ENCODE measurements at places on chromosomes 16 and 17.

GRCh38 chr17:40298726-40299125 is 10.3 kb upstream of the RARA start:
- DNase-seq = no peak

DNA sequence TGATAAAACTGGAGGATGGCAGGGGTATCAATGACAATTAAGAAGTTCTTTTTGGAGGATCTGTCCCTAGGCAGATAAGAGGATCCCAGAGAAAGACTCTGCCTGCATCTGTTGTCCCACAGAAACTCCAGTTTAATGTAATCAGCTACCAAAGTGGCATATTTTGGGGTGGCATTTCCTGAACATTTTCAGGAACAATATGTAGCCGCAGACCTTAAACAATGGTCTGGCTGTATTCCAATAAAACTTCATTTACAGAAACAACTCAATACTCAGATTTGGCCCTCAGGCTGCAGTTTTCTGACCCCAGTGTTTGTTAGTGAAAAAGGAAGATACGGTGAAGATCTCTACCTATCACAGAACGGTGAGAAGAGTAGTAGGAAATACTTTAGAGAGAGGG is 46.1 kb downstream of the KCNJ16 start:
- DNase-seq = no peak

GRCh38 chr16:66798161-66798560 is 3.2 kb downstream of the TERB1 start:
- DNase-seq = no peak

DNA sequence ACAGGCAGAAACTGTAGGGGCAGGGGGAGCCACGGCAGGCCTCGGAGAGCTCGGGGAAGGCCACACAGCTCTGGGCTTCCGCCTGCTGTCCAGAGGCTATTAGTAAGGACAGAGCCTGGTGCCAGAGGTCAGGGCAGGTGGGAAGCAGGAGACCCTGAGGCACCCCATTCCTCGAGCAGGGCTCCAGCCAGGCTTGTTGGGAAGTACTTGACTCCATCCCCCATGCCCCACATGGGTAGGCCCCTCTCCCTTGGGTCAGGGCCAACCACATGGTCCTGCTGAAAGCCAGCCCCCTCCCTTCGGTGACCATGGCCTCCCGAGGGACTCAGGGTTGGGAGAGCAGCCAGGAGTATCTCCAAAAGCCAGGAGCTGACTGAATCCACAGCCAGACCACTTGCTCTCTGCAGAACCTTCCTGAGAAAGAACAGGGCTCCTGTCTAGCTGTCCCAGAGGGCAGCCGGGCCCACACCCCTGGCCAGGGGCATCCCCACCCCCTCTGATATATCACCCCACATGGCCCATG is 17.4 kb upstream of the MPRIP start:
- no peak for DNase-seq

- DNase-seq = no peak
Measured at GRCh38 chr16:46613352-46613751, 7.8 kb downstream of the SHCBP1 start.

- peak; percentile 23 for DNase-seq
Measured at GRCh38 chr17:16516594-16517051, 24.6 kb upstream of the LRRC75A start.

DNA sequence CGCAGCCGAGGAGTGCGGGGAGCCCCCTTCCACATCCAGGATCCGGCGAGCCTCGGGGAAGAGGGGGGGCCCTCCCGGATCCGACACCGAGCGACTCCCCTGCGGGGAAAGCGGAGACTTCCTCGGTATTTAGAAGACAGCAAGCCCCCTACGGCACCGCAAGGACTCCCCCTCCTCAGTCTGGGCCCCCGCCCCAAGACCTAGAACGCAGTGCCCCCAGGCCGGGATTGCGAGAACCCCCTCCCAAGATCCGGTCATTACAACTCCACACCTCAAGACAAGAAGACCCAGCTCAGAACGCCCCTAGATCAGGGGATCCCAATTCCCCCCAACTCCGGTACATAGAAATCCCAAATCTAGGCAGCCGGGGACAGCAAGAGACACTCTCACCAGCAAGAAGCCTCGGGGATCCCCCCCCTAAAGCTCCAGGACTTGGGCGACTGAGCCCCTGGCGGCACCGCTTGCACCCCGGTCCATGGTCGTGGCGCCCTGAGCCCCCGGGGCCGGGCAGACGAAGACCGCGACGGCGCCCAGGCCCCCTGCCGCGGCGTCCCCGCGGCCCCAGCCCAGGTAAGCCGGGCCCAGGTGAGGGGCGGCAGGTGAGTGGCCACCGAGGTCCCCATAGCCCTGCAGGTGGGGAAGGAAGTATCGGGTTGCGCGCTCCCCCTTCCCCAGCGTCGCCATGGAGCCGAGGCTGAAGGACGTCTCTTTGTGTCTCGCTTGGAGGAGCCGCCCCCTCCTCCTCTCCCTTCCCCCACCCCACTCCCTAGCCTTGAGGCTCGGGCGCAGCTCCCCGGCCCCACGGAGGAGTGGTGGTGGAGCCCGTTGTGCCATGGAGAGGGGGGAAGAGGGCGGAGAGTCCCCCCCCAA is 641 bp downstream of the SBK1 start:
- DNase-seq = no peak

- no peak for DNase-seq
Measured at GRCh38 chr16:11049396-11050059, 105.2 kb downstream of the CLEC16A start.

GRCh38 chr16:87542531-87543102 is 49.8 kb upstream of the ZCCHC14 start:
- no peak for DNase-seq

DNA sequence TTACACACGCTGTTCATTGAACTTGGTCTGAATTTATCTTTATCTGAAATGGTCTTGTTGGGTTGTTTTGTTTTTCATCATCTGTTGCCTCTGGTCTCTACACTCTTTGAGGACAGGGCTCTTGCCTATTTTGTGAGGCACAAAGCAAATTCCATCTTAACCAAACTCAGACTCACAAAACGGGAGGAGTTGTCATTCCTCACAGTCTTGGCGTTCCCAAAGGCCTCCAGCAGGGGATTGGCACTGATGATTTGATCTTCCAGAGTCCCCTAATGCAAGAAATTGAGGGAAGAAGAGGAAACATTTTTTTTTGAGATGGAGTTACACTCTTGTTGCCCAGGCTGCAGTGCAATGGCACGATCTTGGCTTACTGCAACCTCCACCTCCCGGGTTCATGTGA is 8.7 kb downstream of the MYH3 start:
- no peak for DNase-seq

GRCh38 chr17:75250009-75250471 is 11.4 kb downstream of the GGA3 start:
- DNase-seq = no peak

DNA sequence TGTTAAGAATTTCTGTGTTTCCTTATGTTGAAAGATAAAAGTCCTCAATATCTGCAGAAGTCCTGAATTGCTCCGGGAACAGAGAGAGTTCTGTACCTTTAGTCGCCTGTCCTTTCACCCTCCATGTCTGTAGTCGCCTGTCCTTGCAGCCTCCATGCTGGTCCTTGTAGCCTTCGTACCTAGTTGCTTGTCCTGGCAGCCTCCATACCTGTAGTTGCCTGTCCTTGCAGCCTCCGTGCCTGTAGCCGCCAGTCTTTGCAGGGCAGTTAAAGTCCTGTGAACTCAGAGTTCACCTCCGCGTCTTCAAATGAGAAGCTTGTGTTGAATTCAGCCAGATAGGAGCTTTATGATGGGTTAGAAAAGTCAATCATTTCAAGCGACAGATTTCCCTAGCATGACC is 19.5 kb upstream of the ITGAX start:
- no peak for DNase-seq

DNA sequence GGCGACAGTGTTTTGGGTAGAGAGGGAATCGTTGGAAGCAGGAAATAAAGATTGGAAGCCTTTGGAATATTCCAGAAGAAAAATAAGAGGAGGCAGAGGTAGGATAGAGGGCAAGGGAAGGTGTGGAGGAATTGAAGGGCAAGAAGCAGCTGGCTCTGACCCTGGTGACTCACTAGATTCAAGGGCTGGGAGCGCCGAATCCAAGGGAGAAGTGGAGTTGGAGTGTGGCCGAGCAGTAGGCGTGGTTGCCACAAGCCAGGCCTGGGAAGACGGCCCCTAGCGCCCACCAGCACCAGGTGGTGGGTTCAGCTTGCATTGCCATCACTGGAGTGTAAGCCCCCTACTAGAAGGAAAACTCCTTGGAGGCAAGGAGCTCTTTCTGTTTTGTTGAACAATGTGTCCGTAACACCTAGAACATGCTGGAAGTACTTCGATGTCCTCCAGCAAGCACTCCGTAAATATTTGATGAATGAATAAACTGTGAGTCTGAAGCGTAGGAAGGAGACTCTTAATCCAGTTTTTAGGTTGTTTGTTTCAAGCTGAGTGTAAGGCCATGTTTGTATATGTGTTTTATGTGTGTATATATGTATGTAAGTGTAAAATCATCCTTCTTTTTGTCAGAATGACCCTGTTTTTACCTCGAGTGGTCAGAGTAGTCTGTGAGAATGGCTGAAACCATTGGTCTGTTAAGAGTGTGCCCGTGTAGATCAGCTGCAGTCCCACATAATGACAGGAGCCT is 139.5 kb downstream of the CMIP start:
- no peak for DNase-seq

GRCh38 chr17:42819939-42820535 is 4.0 kb downstream of the BECN1 start:
- no peak for DNase-seq

DNA sequence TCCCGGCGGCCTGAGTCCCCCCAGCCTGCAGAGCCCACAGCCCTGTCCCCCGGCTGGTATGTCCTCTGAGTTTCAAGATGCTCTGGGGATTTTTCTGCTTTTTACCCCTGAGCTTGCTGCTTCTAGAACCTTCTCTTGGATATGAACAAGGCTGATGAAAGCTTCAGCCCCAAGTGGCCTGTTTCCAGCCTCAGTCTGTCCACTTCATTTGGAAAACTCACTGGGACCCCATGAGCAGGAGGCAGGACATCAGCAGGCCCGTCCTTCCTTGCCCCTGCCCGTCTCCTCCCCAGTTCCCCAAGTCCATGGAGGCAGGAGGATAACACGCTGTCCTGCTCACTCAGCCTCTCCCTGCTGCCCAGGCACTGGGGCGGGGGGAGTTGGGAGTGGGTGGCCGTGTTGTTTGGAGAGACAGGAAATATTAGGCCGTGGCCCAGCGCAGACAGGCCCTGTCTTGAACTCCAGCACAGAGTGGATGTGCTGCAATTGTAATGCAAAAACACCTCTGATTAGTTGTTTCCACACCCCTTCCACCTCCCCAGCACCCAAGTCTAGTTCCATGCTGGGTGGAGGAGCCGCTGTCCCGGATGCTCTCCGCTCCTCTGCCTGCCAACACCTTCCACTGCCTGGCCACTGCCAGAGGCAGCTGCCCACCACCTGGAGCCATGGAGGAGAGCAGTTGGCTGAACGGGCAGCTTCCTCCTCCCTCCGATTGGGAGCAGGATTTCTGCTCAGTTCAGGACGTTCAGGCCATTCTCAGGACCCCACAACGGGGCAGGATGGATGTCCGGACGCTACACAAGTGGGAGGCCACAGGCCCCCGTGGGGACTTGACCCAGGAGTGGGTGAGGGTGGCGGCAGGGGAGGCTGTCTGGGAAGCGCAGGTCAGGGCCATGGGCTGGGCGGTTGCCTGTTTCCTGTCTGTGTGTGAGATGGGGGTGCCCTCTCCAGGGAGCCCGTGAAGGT is 216.9 kb upstream of the GSE1 start:
- DNase-seq = no peak

DNA sequence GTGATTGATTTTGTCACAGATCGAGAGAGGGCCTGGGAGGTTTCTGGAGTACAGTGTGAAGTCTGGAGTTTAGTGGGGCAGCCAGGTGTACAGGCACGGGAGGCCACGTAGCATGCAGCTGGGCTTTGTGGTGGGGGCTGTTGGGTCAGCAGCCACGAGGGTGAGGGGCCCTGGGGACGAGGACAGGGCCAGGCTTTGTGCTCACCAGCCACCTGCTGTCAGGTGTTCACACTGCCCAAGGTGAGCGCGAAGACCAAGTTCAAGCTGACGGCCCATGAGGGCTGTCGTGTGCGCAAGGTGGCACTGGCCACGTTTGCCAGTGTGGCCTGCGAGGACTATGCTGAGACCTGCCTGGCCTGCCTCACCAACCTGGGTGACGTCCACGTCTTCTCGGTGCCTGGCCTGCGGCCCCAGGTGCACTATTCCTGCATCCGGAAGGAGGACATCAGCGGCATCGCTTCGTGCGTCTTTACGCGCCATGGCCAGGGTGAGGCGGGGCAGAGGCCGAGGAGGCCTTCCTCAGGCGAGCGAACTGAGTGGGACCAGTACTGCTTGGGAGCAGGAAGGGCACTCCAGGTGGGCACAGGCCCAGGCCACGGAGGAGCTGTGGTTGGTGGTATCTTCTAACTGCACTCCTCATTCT is 15.9 kb downstream of the LLGL1 start:
- no peak for DNase-seq

DNA sequence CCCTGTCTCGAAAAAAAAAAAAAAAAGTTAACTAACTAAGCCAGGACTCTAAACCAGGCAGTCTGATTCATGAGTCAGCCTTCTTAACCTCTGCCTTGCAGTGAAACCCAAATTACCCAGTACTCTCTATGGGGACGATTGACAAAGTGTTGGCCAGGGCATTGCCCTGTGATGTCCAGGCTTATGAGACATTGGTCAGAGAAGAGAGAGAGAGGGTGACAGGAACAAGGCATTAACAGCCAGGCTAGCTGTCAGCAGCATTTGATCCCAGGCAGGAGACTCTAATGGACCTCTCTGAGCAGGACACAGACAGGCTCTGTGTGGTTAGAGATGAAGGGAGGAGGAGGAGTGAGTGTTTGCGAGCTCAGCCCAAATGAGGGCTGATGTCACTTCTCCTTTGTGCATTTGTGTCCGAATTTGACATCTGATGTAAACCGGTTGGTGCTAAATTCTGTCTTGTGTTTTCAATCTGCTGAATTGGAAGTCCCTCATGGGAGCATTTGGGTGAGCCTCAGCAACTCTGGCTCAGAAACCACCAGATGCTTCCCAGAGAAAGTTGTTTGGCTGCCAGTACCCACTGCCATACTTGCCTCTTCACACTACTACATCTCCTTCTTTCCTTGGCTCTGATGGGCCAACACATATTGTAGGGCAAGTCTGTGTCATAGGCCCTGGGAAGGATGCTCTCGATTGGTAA is 4.3 kb upstream of the MYL4 start:
- no peak for DNase-seq

- no peak for DNase-seq
Measured at GRCh38 chr16:783404-784161, 4.6 kb downstream of the RPUSD1 start.

GRCh38 chr17:78429618-78429995 is 51.2 kb downstream of the PGS1 start:
- no peak for DNase-seq

DNA sequence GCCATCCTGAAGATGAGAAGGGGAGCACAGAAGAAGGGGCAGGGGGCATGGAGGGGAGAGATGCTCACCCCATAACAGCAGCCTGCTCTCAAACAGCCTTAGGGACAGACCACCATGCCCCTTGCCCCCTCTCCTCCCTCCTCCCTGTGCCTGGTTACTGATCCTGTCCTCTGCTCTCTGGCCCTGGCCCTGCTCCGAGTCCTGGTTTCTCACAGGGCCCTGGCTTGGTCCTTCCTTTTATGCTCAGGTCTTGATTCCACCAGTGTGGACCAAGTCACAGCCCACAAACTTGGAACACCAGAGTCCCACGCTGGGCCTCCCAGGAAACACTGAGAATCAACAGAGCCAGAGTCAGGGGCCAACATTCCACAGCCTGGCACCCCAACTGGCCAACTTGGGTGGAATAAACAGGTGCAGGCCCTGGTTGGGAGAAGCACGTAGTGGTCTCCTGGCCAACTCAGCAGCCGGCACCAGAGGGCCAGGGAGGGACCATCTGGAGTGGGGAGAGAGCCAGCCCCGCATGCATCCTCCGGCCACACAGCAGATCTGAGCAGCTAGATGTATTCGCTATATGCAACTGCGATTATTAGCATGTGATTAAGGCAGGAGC is 44.9 kb upstream of the CDC42EP4 start:
- no peak for DNase-seq

GRCh38 chr16:10876799-10877341 is at the start of gene CIITA:
Gene CIITA (plus strand): TSS chr16:10877202. CDS start chr16:10877331, 129 bp downstream.
- DNase-seq = peak; percentile 7

Measured in BJ (cell line).